Endothelial cell of umbilical vein (primary cell): ENCODE measurements at places on chromosomes 13 and 19. TPM values are rescaled to one million over a fixed set of nuclear protein-coding genes. Genes with fewer than 3 reads are reported as not detected.

Gene ZNF121
- 1.9 and 2.3 TPM in 2 replicates for polyA plus RNA-seq

GRCh38 chr13:98123176-98123575 is 19.7 kb upstream of the FARP1 start:
- H3K4me1 ChIP-seq = no peaks in the 10 kb centered on the region
- no peak overlapping the region for H3K4me3 ChIP-seq
- H3K36me3 ChIP-seq = no peaks in the 10 kb centered on the region
- DNase-seq = no peak
- H3K27ac ChIP-seq = no peak overlapping the region
- no peaks in the 10 kb centered on the region for H3K27me3 ChIP-seq

Gene LCP1
- 0.08 and 0.18 TPM in 2 replicates for polyA plus RNA-seq

Gene KLK14
- 0.10 and 0.12 TPM in 2 replicates for polyA plus RNA-seq

Gene ZNF324B
- 3.4 and 3.5 TPM in 2 replicates for polyA plus RNA-seq

Gene ZNF816
- polyA plus RNA-seq = 0.76 and 1.8 TPM in 2 replicates

GRCh38 chr13:60210510-60211330 is 47.0 kb upstream of the DIAPH3 start:
- no peaks in the 10 kb centered on the region for H3K36me3 ChIP-seq
- H3K4me1 ChIP-seq = no peaks in the 10 kb centered on the region
- DNase-seq = no peak
- no peak overlapping the region for H3K27ac ChIP-seq
- no peak overlapping the region for H3K4me3 ChIP-seq

Gene IFNL1
- polyA plus RNA-seq = not detected in 2 replicates

Gene KIR3DL2
- not detected in 2 replicates for polyA plus RNA-seq

DNA sequence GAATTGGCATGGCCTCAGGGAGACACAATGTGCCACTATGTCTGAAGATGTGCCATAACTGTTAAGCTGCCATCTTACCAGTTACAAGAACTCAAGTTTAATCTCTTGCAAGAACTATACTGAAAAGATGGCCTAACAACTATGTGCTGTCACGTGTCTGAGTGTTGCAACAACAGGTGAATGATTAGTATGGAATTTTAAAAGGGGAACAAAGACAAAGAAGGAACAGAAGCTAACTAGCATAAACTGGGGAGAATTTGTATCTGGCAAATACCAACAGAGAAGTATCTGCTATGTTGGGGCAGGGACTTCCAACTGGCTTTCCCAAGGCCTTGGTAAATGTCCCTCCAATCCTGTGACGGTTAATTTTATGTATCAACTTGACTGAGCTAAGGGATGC is 11.5 kb upstream of the ACOD1 start:
- no peak overlapping the region for H3K27ac ChIP-seq
- no peaks in the 10 kb centered on the region for H3K36me3 ChIP-seq
- H3K4me1 ChIP-seq = no peaks in the 10 kb centered on the region
- H3K4me3 ChIP-seq = no peak overlapping the region
- no peak for DNase-seq
- no peaks in the 10 kb centered on the region for H3K27me3 ChIP-seq

Gene PPP1R13L
- 27.8 and 28.5 TPM in 2 replicates for polyA plus RNA-seq

DNA sequence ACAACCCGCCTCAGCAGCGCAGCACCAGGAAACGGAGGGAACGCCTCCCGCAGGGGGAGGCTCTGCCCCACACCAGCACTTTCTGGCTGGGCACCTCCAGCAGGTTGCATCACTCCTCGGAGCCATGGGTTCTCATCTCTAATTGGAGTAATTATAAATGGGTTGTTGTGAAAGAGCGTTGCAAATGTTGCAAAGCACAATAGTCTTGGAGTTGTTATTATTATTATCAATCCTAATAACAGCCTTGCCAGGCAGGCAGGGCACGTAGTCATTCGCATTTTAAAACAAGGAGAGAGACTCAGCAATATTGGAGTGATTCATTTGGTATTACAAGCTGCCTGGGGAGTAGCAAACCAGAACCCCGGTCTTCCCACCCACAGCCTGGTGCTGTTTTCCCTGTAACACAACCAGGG is 108.6 kb upstream of the GJB6 start:
- H3K4me1 ChIP-seq = no peaks in the 10 kb centered on the region
- H3K36me3 ChIP-seq = no peaks in the 10 kb centered on the region
- no peak overlapping the region for H3K4me3 ChIP-seq
- DNase-seq = no peak
- no peak overlapping the region for H3K27ac ChIP-seq
- no peaks in the 10 kb centered on the region for H3K27me3 ChIP-seq

Gene ZNF224
- 6.8 and 8.5 TPM in 2 replicates for polyA plus RNA-seq

GRCh38 chr13:40664350-40665125 is 1.9 kb downstream of the FOXO1 start:
- no peaks in the 10 kb centered on the region for H3K36me3 ChIP-seq
- peaks cover 24% of the 10 kb centered on the region for H3K4me1 ChIP-seq
- peak; percentile 64 for DNase-seq
- H3K27ac ChIP-seq = peak overlapping the region; percentile 81
- peak overlapping the region; percentile 86 for H3K4me3 ChIP-seq

Gene COL4A1
- polyA plus RNA-seq = 379 and 384 TPM in 2 replicates

Gene WDR88
- polyA plus RNA-seq = not detected in 2 replicates

GRCh38 chr13:45276913-45277312 is 64.1 kb downstream of the TPT1 start:
- peaks cover 8% of the 10 kb centered on the region for H3K4me1 ChIP-seq
- H3K27me3 ChIP-seq = no peaks in the 10 kb centered on the region
- no peaks in the 10 kb centered on the region for H3K36me3 ChIP-seq
- H3K4me3 ChIP-seq = no peak overlapping the region
- H3K27ac ChIP-seq = no peak overlapping the region

DNA sequence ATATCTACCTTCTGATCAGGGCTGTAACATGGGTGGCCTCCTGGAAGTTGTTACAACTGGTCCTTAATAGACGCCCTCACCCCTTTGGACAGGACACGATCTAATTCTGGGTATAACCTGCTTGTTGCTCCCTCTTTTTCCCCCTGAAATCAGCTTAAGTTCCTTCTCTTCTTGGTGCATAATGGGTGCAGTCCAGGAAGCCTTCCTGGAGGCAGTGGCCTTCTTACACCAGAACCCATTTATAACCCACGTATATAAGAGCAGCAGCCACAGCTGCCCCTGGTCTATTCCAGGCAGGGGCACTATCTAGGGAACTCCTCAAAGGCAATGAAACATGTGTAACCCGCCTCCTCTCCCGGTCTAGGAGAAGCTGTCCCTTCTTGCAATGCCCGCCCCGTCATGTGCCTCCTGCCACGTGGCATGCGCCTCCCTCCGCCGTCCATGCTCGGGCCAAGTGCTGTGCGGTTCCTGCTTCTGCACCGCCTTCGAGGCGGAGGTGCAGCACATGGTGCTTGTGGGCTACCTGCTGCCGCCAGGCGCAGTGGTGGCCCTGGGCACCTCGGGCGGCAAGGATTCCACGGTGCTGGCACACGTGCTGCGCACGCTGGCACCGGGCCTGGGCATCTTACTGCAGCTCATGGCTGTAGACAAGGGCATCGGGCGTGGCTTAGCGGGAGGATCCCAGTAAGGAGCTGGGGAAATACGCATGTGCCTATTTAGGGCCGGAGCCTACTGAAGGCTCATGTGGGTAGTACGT is 27.3 kb downstream of the ZNF175 start:
- H3K27me3 ChIP-seq = peaks cover 5% of the 10 kb centered on the region
- no peaks in the 10 kb centered on the region for H3K36me3 ChIP-seq
- DNase-seq = no peak
- H3K27ac ChIP-seq = no peak overlapping the region

Gene NRTN
- 0.41 TPM in 2 replicates for polyA plus RNA-seq

DNA sequence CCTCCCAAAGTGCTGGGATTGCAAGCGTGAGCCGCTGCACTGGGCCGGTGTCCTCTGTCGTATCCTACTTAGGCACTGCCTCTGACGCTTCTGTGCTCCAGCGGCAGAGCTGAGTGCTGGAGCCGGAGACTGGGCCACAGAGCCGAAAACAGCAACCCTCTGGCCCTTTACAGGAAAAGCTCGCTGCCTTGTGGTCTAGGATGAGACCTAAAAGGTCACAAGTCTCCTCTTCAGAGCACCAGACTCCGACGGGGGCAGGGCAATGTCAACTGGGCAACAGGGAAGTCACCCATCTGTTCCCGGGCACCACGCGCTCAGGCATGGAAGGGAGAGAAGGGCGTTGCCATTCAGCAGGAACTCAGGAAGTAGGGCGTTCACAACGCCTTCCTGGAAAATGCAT is 91.7 kb downstream of the GADD45B start:
- no peak overlapping the region for H3K27ac ChIP-seq
- no peak overlapping the region for H3K4me3 ChIP-seq
- no peaks in the 10 kb centered on the region for H3K27me3 ChIP-seq
- no peaks in the 10 kb centered on the region for H3K36me3 ChIP-seq
- no peak for DNase-seq

DNA sequence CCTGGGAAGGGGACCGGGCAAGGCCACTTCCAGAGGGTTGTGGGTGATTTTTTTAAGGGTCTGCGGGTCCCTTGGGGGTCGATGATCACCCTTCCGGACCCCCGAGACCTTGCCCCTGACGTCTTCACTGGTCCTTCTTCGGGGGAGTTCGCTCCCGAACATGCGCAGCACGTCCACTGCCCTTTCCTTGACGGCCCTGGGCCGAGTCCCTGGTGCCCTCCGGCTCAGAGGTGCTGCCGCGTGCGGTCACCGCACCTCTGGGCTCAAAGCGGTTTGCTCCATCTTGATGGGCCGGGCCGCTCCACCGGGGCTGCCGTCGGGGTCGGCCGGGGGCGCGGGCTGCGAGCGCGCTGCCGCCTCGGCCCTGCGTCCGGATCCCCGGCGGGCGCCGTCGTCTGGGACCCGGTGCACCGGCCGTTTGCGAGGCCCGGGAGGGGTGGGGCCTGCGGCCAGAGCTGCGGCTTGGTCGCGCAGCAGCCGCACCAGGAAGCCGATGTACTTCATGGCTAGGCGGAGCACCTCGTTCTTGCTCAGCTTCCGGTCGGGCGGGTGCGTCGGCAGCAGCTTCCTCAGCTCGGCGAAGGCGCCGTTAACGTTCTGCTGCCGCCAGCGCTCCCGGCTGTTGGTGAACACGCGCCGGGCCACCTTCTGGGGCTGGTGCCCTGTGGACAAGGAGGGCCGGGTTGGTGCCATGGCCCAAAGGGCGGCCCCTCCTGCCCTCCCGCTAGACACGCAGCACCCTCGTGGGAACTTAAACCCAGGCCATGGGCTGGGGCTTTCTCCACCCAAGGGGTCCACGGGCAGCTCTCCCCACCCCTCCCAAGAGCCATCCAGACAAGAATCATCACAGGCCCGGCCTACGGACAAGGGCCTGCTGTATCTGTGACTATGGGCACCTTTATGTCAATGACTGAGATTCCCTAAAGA is 3.3 kb downstream of the LYL1 start:
- H3K36me3 ChIP-seq = peaks cover 2% of the 10 kb centered on the region
- H3K27ac ChIP-seq = peak overlapping the region; percentile 89
- peaks cover 54% of the 10 kb centered on the region for H3K4me1 ChIP-seq
- DNase-seq = peak; percentile 79
- H3K27me3 ChIP-seq = no peaks in the 10 kb centered on the region

DNA sequence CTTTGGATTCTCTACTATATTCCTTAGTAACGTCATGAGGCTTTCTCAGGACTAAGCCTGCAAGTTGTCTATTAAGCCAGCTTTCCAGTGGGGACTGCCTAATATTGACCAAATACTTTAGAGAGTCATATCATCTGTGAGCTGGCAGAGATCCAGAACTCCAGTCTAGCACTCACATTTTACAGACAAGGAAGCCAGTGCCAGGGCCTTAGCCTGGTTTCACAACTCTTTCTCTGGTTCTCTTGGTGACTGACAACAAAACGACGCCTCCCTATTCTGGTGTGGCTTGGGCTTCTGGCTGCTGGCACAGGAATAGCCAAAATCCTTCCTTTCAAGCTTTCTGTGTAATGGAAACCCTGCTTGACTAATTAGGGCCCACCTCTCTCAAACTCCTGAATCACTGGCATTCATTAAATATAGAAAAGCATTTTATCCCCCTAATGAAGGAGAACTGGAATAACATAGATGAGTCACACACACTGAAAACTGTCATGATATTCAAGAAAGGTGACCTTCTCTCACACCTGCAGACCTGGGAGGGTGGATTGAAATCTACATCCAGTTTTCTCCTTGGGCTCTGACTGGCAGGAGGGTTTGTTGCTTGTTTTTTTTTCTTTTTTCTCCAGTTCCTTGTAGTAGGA is 75.2 kb upstream of the UBL3 start:
- no peaks in the 10 kb centered on the region for H3K27me3 ChIP-seq
- peak; percentile 2 for DNase-seq
- no peak overlapping the region for H3K4me3 ChIP-seq

Gene RABAC1
- polyA plus RNA-seq = 591 and 769 TPM in 2 replicates

- H3K36me3 ChIP-seq = no peaks in the 10 kb centered on the region
- no peaks in the 10 kb centered on the region for H3K27me3 ChIP-seq
- peak; percentile 84 for DNase-seq
Measured at GRCh38 chr13:101661839-101662238, 209.4 kb downstream of the ITGBL1 start.

- no peaks in the 10 kb centered on the region for H3K4me1 ChIP-seq
- H3K27ac ChIP-seq = no peak overlapping the region
- H3K4me3 ChIP-seq = no peak overlapping the region
- no peaks in the 10 kb centered on the region for H3K27me3 ChIP-seq
Measured at GRCh38 chr13:88115976-88116375, 444.8 kb downstream of the SLITRK5 start.

GRCh38 chr13:51894239-51894638 is 32.5 kb downstream of the CCDC70 start:
- no peak overlapping the region for H3K4me3 ChIP-seq
- DNase-seq = no peak
- H3K27me3 ChIP-seq = peaks cover 15% of the 10 kb centered on the region
- H3K4me1 ChIP-seq = no peaks in the 10 kb centered on the region

GRCh38 chr19:29467824-29468401 is 57.9 kb upstream of the VSTM2B start:
- H3K36me3 ChIP-seq = no peaks in the 10 kb centered on the region
- no peak for DNase-seq
- no peaks in the 10 kb centered on the region for H3K4me1 ChIP-seq
